Cerebellar cortex (tissue), 1 donor: ENCODE measurements at places on chromosomes 2 and 18.
A peak's percentile ranks its signal among the peaks of the same experiment; 100 is the strongest.

- no peak for DNase-seq
Observed at GRCh38 chr18:10306779-10307178, 147.7 kb upstream of the APCDD1 start.

DNA sequence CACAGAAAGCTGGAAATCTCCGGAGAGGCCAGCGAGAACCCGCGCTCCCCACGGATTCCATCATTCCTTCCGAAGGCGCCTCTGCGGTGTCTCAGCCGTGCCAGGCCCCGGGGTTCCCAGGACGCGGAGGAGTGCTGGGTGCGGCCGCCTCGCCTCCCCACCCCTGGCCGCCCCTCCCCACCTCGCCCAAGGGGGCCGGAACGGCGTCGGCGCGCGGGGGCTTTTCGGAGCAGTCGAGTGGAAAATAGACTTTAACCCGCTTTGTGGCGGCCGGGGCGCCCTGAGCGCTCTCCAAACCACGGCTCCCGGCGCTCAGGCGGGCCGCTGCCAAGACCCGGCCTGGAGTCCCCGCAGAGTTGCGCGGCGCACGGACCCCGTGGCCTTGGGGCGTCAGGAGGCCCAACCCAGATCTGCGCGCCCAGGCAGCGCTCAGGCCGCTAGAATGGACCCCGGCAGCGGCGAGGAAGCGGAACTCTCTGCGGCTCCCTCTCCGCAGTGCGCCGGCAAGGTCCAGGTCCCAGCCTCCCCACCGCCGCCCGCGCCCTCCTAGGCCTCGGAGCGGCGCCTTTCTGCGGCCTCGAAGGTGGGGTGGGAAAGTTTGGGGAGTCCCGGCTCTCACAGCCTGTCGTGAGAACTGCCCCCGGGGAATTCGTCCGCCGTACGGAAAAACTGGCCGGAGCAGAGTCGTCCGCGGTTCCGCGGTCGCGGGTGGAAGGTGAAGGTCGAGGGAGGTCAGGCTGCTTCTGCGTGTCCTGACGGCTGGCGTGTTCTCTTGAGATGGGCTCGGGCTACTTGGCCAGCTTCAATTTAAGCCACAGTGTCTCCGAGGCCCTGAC is 1.2 kb upstream of the EMX1 start:
- no peak for DNase-seq

- DNase-seq: no peak
Observed at GRCh38 chr2:28610583-28611201, 114.8 kb downstream of the PLB1 start.

- no peak for DNase-seq
Observed at GRCh38 chr2:213157242-213157641, 5.8 kb upstream of the IKZF2 start.

DNA sequence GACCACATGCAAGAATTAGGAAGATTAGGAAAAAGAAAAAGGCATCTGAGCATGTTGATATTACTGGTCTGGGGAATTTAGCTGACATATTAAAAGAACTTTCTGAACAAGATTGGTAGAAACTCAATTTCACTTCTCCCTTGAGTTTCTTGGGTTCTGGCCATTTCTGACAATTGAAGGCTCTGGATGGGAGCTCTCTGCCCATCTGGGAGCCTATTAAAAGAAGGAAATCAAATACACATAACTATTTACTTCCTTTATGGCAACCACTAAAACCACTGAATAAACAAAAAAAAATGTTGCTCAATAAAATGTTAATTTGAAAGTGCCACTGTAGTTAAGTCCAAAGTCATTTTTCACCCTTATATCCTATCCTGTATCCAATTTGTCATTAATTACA is 216.8 kb upstream of the HNMT start:
- no peak for DNase-seq

DNA sequence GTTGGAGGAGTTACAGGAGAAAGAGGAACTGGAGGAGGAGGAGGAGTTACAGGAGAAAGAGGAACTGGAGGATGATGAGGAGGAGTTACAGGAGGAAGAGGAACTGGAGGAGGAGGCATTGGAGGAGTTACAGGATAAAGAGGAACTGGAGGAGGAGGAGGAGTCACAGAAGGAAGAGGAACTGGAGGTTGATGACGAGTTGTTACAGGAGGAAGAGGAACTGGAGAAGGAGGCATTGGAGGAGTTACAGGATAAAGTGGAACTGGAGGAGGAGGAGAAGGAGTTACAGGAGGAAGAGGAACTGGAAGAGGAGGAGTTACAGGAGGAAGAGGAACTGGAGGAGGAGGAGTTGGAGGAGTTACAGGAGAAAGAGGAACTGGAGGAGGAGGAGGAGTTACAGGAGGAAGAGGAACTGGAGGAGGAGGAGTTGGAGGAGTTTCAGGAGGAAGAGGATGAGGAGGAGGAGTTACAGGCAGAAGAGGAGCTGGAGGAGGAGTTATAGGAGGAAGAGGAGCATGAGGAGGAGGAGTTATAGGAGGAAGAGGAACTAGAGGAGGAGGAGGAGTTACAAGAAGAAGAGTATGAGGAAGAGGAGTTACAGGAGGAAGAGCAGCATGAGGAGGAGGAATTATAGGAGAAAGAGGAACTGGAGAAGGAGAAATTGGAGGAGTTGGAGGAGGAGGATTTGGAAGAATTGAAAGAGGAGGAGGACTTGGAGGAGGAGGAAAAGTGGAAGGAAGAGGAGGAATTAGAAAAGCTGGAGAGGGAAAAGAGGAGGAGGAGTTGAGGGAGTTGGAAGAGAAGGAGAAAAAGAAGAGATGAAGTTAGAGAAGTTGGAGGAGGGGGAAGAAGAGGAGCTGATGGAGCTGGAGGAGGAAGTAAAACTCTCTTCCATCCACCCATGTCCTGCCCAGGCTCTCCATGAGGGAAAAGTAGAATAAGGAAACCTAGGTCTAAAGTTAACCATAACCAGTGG is 37.2 kb downstream of the CLASP1 start:
- no peak for DNase-seq

- DNase-seq: no peak
Observed at GRCh38 chr18:25275412-25276001, 76.5 kb downstream of the ZNF521 start.

GRCh38 chr18:34744569-34744968 is 34.5 kb downstream of the DTNA start:
- DNase-seq: no peak

DNA sequence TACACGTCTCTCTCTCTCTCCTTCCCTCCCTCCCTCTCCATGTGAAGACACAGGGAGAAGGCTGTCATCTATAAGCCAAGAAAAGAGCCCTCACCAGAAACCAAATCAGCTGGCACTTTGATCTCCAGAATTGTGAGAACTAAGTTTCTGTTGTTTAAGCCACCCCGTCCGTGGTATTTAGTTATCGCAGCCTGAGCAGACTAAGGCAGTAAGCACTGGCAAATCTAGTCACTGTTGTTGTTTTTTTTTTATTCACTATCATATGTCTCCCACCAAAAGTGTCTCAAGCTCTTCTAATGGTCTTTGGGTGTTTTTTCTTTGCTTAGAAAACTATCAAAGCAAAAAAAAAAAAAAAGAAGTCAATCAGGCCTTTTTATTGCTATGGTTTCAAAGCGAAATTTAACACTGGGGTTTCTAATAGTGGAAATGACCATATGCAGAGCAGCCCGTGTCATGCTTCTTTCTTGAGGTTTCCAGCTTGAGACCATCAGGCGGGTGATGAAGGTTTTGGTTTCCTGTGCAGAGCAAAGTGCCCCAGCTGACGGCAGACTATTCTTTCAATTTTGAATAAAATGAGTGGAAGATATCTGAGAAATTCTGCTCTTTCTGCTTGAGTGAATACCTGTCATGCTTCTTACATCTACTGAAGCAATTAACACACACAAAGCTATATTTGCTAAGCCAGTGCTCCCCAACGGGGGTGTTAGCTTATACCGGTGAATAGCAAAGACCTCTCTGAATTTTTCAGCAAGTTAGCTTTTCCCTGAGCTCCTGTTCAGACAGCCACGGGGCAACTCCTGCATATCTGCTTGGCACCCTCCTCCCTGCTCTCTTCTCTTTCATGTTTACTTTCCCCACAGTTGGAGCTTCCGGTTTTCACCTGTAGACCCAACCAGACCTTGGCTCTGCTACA is 394.1 kb upstream of the ATP5MC3 start:
- DNase-seq: no peak

GRCh38 chr18:62634979-62635630 is 80.2 kb upstream of the PHLPP1 start:
- DNase-seq: no peak

DNA sequence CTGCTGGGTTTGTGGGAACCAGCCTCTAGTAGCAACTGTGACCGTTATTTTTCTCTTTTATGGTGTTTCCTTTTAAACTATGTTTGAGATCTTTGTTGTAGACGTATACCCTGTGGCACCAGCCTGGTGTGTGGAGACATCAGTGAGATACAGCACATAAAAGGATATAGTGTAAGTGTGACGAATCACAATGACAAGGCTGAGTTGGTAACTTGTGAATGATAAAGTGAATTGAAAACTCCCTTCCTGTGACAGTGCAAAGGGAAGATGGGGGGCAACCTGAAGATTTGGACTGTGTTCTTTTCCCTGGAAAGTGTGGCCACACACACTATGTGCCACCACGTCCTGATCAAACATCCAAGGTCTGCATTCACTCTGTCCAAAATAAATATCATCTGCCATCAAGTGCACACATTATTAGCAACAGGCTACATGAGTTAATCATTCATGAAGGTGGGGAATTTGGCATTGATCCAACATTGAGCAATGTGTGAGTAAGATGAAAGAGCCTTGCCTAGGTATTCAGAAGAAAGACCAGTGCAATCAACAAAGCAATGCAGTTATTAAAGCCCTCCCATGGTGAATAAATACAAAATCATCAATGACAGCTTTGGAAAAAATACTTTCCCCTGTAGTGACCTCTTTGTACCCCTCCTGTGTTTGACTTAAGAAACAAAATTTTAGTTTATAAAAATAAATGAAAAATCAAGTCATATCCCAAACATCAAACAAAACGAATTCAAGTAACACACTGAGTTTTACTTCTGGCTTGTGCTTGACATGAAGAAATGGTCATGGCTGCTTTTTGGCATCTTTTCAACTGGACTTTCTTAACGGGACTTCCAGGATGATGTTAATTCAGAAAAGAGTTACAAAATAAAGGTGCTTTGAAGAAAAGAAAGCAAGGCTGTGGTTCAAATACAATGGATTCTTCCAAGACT is 1280.5 kb upstream of the ZEB2 start:
- DNase-seq: no peak

GRCh38 chr2:161676902-161677496 is 52.8 kb downstream of the SLC4A10 start:
- DNase-seq: no peak

DNA sequence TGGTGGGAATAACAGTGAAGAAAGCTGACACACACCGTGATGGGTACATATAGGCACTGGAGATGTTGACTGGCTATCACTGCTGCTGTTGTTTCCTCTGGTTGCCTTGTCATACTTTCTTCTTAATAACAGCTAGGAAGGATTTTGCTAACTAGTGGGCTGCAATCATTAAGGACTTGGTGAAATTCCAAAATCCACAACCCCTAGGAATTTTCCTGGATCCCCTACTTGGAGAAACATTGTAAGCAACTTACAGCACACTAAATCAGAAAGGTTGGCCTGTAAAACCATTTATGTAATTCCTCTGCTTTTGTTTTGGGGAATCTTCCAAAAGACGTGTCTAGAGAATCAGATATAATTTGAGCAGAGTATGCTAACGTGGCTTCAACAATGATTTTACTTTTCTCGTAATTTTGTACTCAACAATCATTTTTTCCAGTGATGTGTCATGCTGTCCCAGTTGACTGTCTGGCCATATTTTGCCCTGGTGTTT is 8.0 kb upstream of the COL3A1 start:
- no peak for DNase-seq

GRCh38 chr18:22547807-22548561 is 130.3 kb upstream of the CTAGE1 start:
- DNase-seq: no peak

GRCh38 chr2:231549446-231550239 is 19.4 kb upstream of the NMUR1 start:
- no peak for DNase-seq

- DNase-seq: no peak
Observed at GRCh38 chr18:9065864-9066263, 36.6 kb upstream of the NDUFV2 start.

DNA sequence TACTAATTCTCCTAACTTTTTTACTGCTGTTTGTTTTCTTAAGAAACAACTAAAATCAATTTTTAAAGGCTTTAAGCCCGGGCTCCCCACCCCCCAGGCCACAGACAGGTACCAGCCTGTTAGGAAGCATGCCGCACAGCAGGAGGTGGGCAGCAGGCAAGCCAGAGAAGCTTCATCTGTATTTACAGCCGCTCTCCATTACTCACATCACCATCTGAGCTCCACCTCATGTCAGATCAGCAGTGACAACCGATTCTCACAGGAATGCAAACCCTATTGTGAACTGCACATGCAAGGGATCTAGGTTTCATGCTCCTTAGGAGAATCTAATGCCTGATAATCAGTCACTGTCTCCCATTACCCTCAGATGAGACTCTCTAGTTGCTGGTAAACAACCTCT is 517.0 kb downstream of the NRXN1 start:
- DNase-seq: peak; percentile 34

GRCh38 chr2:27931361-27931950 is 40.9 kb downstream of the BABAM2 start:
- DNase-seq: no peak

DNA sequence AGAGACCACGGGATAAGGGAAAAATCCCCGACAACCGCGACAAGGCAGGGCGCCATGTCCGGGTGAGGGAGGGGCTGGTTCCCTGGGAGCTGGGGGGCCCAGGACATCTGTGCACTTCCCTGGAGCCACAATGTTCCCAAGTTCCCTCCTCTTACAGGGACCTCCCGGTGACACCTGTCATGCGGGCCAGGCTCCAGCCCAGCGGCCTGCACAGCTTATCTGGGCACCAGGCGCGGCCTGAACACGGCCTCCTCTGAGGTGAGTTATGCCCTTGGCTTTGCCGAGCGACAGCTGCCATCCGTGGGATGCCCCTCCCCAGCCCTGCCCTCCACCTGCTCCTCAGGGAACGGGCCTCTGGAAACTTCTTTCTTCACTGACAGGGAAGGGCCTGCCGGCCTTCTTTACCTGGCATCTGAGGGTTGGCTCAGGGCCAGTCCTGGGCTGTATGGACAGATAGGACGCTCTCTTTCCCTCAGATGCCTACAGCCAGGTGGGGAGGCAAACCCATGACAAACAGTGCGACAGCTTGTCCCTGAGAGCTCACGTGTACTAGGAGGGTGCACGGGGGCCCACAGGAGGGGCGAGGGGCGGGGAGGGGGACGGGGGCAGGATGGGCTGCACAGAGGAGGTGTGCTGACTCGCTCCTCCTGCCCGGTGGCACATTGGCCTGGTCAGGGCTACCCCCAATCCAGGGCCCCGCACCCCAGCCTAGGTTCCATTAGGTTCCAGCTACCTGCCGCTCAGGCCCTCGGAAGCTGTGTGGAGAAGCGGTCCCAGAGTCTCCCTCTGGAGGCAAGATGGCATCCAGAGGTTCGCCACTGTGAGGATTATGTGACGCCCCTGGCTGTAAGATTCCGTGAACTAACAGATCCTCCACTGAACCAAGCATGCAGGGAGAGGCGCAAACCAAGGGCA is 34.9 kb upstream of the HPCAL1 start:
- DNase-seq: peak; percentile 16

GRCh38 chr2:226773291-226773690 is 26.3 kb downstream of the IRS1 start:
- DNase-seq: no peak
